Erythroblast (primary cell): ENCODE measurements at places on chromosomes 5 and 9.
A peak's percentile ranks its signal among the peaks of the same experiment; 100 is the strongest.

DNA sequence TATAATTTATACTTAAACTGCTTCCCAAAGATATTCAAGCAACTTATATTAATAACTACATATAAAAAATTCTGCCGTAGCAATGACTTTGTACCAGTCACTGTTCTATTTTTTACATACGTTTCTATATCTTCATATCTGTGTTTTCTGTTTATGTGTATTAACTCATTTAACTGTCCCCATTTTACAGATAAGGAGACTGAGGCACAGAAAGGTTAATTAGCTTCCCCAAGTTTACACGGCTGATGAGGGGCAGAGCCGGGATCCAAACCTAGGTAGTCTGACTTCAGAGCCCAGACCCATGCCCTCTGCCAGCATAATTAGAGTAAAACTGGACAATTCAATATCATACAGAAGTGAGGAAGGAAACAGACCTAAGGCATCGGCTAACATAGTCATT, 259.7 kb upstream of the TUT7 start:
- no peak for DNase-seq

DNA sequence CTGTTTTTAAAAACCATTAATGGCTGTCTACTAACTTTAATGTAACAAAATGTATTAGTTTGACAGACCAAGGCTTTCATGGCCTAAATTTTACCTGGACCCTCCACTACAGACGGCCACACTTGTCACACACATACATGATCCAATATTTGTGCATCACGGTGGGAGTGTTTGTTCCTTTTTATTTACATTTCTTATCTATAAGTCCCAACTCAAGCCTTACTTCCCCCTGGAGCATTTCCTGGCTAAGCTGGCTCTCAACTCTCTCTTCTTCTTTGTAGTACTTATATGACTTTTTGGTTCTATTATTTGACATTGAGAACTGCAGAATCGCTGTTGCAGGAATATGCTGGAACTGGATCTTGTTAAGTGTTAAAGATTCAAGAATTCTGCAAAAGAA, 534.4 kb downstream of the RAB3C start:
- no peak for DNase-seq

GRCh38 chr5:158814521-158814920, 285.2 kb downstream of the EBF1 start:
- no peak for DNase-seq

GRCh38 chr5:19189176-19189575, 798.8 kb downstream of the CDH18 start:
- no peak for DNase-seq

- no peak for DNase-seq
Measured at GRCh38 chr9:16867576-16868311, 2.7 kb downstream of the BNC2 start.

DNA sequence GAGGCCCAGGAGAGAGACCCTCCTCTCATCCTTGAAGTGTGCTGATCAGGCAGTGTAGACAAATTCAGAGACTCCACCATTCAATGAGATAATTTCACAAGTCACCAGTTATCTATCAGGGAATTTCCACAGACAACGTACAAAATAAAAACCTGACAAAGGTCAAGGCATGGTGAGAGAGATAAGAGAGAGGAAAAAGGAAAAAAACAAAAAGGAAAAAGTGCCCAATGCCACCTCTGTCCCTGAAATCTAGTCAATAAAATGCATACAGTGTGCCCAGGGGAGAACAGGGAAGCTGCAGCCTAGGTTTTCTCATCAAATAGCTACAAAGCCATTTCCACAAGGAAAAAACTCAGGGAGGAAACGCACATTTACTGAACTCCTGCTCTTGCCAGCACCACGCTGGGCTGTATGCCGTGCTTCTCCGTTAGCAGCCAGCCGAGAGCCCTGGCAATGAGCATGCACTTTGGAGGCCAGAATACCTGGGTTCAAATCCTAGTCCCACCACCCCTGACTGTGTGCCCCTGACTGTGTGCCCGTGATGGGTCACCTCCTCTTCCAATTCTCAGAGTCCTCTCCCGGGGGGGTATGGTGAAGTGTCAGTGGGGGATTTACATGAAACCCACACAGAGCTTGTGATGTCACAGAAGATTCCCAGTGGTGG, 11.6 kb downstream of the WHRN start:
- DNase-seq = no peak

- no peak for DNase-seq
Measured at GRCh38 chr5:116514421-116514970, 60.1 kb downstream of the SEMA6A start.

- DNase-seq = no peak
Measured at GRCh38 chr5:42851481-42851880, 39.8 kb upstream of the SELENOP start.

DNA sequence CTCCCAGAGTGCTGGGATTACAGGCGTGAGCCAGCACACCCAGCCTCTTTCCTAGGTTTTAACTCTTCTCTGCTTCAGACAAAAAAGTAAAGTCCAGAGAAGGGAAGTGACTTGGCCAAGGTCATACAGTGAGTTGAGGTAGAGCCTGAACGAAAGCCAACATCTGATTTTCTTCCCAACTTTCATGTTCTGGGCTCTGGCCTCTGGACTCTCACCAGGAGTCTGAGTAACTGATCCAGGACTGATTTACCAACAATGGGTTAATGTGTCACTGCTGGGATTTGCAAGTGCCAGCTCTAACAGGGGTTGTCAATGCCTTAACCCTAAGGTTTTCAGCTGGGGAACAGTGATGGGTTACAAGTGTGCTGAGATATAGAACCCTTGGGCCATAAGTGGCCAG, 32.2 kb upstream of the LARP1 start:
- DNase-seq = no peak

- no peak for DNase-seq
Measured at GRCh38 chr5:132679717-132680380, 6.1 kb downstream of the IL4 start.

- DNase-seq = peak; percentile 17
Measured at GRCh38 chr5:74035521-74035937, 409.5 kb downstream of the ARHGEF28 start.

- no peak for DNase-seq
Measured at GRCh38 chr5:176153741-176154140, 84.5 kb upstream of the SIMC1 start.

DNA sequence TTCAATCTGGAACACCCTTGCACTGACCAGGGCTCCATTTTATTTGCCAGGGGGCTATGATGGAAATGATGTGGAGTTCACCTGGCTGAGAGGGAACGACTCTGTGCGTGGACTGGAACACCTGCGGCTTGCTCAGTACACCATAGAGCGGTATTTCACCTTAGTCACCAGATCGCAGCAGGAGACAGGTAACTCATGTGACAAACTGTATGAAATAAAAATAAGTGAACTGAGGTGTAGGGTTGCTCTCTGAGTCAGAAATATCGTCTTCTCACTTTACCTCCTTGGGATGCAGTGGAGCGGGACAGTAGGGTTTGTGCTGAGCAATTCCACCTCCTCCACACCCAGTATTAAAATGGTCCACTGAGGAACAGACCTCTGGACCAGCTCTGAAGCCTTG, 22.1 kb downstream of the GABRP start:
- DNase-seq = no peak

GRCh38 chr5:131719564-131719963, 77.3 kb downstream of the FNIP1 start:
- DNase-seq = no peak

- no peak for DNase-seq
Measured at GRCh38 chr9:113520109-113520642, 56.6 kb downstream of the RGS3 start.

- no peak for DNase-seq
Measured at GRCh38 chr5:177545487-177546257, 8.7 kb downstream of the FAM193B start.

GRCh38 chr5:54959673-54960418, 25.5 kb downstream of the ESM1 start:
- peak; percentile 50 for DNase-seq

- DNase-seq = no peak
Measured at GRCh38 chr9:133703591-133704399, 34.4 kb downstream of the SARDH start.

GRCh38 chr9:133711428-133712220, 26.5 kb downstream of the SARDH start:
- DNase-seq = no peak

DNA sequence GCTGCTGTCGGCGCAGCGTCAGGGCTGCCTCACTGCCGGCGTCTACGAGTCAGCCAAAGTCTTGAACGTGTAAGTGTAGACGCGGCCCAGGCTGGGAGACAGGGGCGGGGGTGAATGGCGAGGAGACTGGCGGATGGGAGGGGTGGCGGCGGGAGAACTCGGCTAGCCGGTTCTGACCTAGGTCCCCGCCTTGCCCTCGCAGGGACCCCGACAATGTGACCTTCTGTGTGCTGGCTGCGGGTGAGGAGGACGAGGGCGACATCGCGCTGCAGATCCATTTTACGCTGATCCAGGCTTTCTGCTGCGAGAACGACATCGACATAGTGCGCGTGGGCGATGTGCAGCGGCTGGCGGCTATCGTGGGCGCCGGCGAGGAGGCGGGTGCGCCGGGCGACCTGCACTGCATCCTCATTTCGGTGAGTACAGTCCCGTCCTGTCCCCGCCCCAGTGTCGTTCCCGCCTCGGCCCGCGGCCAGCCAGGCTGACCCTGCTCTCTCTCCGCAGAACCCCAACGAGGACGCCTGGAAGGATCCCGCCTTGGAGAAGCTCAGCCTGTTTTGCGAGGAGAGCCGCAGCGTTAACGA, 745 bp downstream of the GADD45G start:
- DNase-seq = peak; percentile 81

- no peak for DNase-seq
Measured at GRCh38 chr5:2929779-2930178, 178.3 kb upstream of the IRX2 start.

GRCh38 chr5:35182910-35183535, 47.3 kb downstream of the PRLR start:
- DNase-seq = peak; percentile 11

DNA sequence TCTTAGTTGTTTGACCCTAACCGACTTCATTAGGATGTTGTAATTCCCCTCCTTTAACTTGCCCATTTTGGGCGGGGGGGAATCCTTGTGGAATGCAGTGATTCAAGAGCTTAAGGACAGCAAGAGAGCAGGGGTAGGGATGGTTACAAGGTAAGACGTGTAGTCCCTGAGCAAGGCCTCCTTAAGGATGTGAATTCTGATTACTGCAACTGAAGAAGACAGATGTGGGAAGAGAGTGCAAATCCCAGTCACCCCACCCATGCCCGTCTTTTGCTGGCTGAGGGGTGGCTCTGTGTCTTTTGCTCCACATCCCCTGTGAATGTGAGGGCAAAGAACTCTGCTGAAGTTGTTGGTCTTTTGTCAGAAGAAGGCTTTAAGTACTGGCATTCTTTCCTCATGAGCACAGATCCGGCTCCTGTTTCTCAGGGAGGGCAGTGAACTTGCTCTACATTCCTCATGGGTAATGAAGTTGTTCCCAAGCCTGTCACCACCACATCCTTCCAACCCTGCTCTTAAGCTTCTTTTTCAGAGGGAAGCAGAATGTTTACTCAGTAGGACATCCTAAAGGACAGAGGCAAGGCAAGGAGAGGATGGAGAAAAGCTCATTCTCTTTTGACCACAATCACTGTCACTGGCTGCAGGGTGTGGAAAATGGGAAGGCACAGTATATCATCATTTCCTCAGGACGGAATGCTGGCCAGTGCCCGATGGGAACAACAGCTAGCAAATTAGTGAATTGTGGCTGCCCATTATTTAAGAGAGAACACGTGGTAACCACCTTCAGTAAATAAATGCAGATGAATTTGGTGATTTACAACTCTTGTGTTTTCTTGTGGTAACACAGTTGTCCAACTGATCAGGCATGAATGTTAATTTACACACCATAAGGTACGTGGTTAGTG, 61.5 kb downstream of the RAI14 start:
- no peak for DNase-seq

- peak; percentile 31 for DNase-seq
Measured at GRCh38 chr9:17578911-17579793, at the start of gene SH3GL2. Gene SH3GL2, plus strand, starts transcription at chr9:17579066.

GRCh38 chr5:8714861-8715260, 831.0 kb downstream of the SEMA5A start:
- DNase-seq = no peak
